ENCODE measurements at places on chromosomes 5 and 9.
A peak's percentile ranks its signal among the peaks of the same experiment; 100 is the strongest.

DNA sequence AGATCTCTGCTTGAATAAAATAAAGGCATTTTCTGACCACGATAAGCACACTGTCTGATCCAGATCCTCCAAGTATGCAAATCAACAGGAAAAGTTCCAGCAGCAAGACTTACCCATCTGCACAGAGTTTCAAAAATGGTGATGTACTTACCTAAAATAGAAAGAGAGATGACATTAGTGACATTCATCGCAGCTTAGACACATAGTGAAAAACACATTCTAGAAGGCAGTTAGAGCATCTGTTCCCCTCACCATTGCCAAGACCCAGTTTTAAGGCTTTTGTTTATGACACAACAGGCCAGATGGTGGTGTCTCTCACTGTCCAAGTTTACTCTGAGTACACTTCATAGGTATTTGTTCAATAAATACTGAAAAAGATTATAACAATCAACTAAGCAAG, 207.7 kb downstream of the PDE4D start:
- DNase-seq: no peak
- H3K4me1 ChIP-seq: no peaks in the 10 kb centered on the region
- H3K4me3 ChIP-seq: no peak overlapping the region
- peaks cover 7% of the 10 kb centered on the region for H3K27me3 ChIP-seq

DNA sequence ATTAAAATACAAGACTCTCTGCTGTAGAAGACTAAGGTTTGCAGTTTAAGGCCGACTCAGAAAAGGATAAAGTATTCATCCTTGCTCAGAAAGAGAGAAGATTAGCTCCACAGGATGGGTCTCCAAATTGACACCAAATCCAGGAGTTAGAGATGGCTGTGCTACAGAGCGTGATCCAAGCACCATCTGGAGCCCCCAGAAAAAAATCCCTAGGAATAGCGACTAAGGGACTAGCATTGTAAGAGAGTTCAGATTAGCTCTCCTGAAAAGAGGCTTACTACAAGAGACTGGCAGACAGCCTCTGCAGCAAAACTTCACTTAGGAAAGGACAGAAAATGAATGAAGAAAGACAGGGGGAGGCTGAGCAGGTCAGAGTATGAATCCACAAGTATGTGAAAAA, 3.7 kb downstream of the SIL1 start:
- no peaks in the 10 kb centered on the region for H3K27me3 ChIP-seq
- peaks cover 29% of the 10 kb centered on the region for H3K4me1 ChIP-seq
- H3K27ac ChIP-seq: no peak overlapping the region

DNA sequence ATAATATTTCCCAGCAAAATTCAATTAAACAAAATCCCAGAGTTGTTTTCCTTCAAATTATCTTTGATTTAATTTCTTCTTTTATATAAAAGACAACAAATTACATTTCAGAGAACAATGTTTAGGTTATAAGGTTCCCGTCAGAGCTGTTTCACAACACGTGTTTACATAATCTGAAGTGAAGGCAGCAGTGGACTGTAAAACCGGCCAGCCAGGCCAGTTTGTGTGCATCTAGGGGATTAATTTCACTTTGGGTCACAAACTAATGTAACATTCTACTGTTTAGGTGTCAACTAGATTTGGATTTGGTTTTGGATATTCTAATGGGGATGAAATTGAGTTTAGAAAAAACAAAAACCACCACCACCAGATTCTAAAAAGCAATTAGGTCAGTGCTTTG, 86.5 kb upstream of the PLPP1 start:
- H3K4me1 ChIP-seq: peaks cover 6% of the 10 kb centered on the region
- no peak for DNase-seq
- H3K27ac ChIP-seq: no peak overlapping the region
- no peaks in the 10 kb centered on the region for H3K27me3 ChIP-seq
- no peaks in the 10 kb centered on the region for H3K36me3 ChIP-seq
- H3K4me3 ChIP-seq: no peak overlapping the region

DNA sequence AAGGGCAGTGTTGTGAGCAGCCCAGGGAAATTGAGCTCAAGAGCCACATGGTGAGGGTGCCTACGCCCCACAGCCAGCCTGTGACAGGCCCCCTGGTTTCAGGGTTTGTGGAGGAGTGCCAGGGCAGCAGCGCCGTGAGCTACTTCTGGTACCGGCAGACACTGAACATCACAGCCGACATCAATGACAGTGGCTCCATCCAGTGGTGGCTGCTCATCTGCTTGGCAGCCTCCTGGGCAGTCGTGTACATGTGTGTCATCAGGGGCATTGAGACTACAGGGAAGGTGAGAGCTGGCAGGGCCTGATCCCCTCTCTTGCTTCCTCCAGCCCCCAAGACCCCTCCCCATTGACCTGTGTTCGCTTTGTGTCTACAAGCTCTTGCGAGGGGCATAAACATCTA, 10.2 kb downstream of the SLC6A18 start:
- H3K27ac ChIP-seq: no peak overlapping the region
- H3K4me3 ChIP-seq: no peak overlapping the region
- DNase-seq: no peak
- peaks cover 5% of the 10 kb centered on the region for H3K36me3 ChIP-seq

DNA sequence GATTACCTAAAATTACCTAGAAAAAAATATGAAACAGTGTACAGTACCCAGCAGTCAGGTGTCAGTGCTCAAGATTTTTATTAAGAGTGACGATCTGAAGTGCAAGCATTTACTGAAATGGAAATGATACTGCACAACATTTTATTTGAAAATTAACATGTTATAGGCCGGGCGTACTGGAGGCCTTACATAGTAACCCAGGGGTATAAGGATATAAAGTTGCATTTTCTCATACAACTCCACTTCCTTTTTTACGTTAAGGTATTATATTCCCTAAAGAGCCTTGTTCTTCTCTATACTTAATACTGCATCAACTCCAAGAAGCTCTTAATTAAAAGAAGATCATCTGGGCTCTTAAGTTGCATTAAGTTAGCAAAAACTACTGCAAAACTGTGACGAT, 3.3 kb downstream of the MAT2B start:
- H3K27ac ChIP-seq: peak overlapping the region; percentile 80
- no peaks in the 10 kb centered on the region for H3K27me3 ChIP-seq
- no peaks in the 10 kb centered on the region for H3K36me3 ChIP-seq
- H3K4me3 ChIP-seq: peak overlapping the region; percentile 99
- DNase-seq: no peak

- H3K27ac ChIP-seq: no peak overlapping the region
- DNase-seq: no peak
- H3K36me3 ChIP-seq: no peaks in the 10 kb centered on the region
Measured at GRCh38 chr5:160310552-160311295, 1.6 kb downstream of the CCNJL start.

- no peak overlapping the region for H3K4me3 ChIP-seq
- no peaks in the 10 kb centered on the region for H3K4me1 ChIP-seq
- peaks cover 18% of the 10 kb centered on the region for H3K27me3 ChIP-seq
Measured at GRCh38 chr5:173435447-173435846, 107.2 kb upstream of the STC2 start.

GRCh38 chr5:111198281-111198966, 25.8 kb upstream of the CAMK4 start:
- H3K27me3 ChIP-seq: peaks cover 1% of the 10 kb centered on the region
- no peaks in the 10 kb centered on the region for H3K36me3 ChIP-seq
- peaks cover 7% of the 10 kb centered on the region for H3K4me1 ChIP-seq

- peaks cover 5% of the 10 kb centered on the region for H3K27me3 ChIP-seq
- no peak overlapping the region for H3K27ac ChIP-seq
- H3K4me1 ChIP-seq: peaks cover 10% of the 10 kb centered on the region
- H3K36me3 ChIP-seq: no peaks in the 10 kb centered on the region
Measured at GRCh38 chr5:57595523-57595991, 112.9 kb upstream of the ACTBL2 start.

GRCh38 chr5:61055434-61056006, 106.7 kb downstream of the SMIM15 start:
- H3K27ac ChIP-seq: no peak overlapping the region
- no peaks in the 10 kb centered on the region for H3K36me3 ChIP-seq
- no peak overlapping the region for H3K4me3 ChIP-seq
- H3K27me3 ChIP-seq: no peaks in the 10 kb centered on the region

DNA sequence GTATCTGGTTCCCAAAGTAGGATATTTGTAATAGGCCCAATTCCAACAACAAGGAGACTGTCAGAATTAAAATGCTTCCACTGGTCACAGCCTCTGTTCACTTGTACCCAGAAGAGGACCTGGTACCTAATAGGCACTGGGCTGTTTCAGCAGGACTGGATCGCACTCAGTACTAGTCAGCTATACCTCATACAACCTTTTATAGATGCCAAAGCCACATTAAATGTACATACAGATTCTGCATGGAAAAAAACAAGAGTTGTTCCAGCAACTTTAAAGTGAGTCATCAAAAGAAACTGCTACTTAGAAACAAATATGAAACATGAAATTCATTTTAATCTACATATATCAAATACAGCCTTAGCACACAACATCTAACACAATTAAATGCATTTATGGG, 87.5 kb downstream of the GPR21 start:
- no peaks in the 10 kb centered on the region for H3K4me1 ChIP-seq
- H3K27ac ChIP-seq: no peak overlapping the region
- no peak for DNase-seq
- no peak overlapping the region for H3K4me3 ChIP-seq
- H3K27me3 ChIP-seq: peaks cover 15% of the 10 kb centered on the region

GRCh38 chr5:6652025-6652424, 18.8 kb downstream of the SRD5A1 start:
- H3K27ac ChIP-seq: no peak overlapping the region
- H3K36me3 ChIP-seq: peaks cover 30% of the 10 kb centered on the region
- H3K4me1 ChIP-seq: no peaks in the 10 kb centered on the region
- H3K4me3 ChIP-seq: no peak overlapping the region
- no peak for DNase-seq
